Fibroblast of skin of right biceps (primary cell): ENCODE measurements at places on chromosomes 4 and X.
A peak's percentile ranks its signal among the peaks of the same experiment; 100 is the strongest.

DNA sequence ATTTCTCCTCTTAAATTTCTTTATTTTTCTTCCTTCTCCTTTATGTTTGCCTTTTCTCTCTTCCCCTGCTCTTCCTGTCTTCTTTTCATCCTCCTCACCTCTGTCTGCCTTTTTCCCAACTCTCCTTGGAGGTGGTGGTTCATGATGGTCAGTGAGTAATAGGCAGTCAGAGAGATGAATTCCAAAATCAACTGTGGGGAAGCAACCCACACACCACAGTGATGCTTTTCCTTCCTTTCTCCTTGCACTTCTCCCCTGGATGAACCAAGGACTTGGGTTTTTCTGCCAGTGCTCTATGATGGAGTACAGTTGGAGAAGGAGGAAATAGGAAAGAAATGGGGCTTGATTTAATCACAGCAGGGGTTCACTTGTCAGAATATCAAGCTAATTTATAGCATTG, 153.8 kb downstream of the DCK start:
- peak; percentile 54 for DNase-seq

GRCh38 chr4:140249351-140249750, 95.4 kb upstream of the MAML3 start:
- no peak for DNase-seq

DNA sequence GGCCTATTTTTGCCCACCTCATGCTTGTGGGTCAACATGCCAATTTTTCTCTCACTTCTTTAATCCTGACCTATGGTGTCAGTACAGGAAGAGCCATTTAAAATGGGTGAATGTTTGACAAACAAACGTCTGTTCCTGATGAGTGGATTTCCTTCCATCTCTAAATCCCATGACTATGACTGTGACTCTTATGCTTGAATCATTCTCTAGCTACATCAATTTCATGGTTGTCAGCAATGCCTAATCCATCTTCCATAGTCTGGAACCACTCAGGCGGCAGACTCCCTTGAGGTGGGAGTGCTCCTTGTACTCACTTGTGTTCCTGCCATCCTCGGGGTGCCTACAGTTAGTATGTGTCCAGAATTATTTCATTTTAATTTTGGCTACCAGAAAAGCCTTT, 194.9 kb upstream of the RPS6KA3 start:
- DNase-seq = peak; percentile 78

DNA sequence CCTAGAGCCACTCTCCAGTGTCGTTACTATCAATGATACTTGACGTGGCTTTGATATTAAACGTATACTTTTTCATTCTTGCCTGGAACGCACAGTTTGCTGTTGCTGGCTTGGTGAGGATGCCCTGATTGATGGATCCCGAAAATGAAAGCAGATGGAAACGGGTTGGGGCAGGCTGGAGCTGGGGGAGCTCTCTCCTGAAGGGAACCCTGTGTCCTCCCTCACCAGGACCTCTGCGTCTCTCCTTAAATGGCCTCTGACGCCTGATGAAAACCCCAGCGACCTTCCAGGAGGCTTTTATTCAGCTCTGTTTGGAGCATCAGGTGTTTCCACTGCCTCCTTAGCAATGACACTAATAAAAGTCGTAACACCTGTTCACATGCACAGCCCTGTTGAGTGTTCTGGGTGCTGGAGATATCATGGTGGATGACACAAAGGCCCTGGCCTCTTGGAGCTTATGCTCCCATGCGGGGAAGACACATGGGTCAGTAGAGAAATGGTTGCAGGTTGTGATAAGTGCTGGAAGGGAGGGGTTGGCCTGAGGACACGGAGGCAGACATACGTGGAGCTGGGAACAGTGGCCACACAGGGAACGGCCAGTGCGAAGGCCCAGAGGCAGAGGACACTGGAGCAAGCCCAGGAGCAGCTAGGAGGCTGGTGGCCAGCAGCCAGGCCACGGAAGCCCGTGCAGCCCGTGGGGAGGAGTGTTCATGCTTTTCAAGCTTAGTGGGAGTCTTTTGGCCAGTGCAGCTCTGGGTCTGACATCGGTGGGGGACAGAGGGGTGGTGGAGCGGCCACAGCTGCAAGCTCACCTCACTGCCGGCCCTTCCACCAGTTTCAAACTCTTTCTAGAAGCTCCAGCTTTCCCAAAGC, 7.5 kb downstream of the MSANTD1 start:
- DNase-seq = no peak

DNA sequence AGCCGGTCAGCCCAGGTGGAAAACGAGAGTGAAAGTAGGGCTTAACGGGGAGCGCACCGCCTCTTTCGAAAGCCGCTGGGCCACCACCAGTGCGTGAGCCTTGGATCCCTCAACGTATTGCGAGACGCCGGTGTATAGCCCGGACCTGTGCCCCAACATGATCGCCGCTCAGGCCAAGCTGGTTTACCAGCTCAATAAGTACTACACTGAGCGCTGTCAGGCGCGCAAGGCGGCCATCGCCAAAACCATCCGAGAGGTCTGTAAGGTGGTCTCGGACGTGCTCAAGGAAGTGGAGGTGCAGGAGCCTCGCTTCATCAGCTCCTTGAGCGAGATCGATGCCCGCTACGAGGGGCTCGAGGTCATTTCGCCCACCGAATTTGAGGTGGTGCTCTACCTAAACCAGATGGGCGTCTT, 929 bp downstream of the MAB21L2 start:
- peak; percentile 28 for DNase-seq
